ENCODE measurements at places on chromosomes 7 and 10. TPM values are rescaled to one million over a fixed set of nuclear protein-coding genes. Genes with fewer than 3 reads are reported as not detected.
A peak's percentile ranks its signal among the peaks of the same experiment; 100 is the strongest.

PTPN20 gene
- not detected for total RNA-seq

UFSP1 gene
- 0.28 TPM for total RNA-seq

PPP1R9A gene
- not detected for total RNA-seq

OLAH gene
- under 0.01 TPM for total RNA-seq

OR9A2 gene
- total RNA-seq = not detected

NEUROG3 gene
- total RNA-seq = not detected

FGFBP3 gene
- total RNA-seq = under 0.01 TPM

UTF1 gene
- total RNA-seq = not detected

DNA sequence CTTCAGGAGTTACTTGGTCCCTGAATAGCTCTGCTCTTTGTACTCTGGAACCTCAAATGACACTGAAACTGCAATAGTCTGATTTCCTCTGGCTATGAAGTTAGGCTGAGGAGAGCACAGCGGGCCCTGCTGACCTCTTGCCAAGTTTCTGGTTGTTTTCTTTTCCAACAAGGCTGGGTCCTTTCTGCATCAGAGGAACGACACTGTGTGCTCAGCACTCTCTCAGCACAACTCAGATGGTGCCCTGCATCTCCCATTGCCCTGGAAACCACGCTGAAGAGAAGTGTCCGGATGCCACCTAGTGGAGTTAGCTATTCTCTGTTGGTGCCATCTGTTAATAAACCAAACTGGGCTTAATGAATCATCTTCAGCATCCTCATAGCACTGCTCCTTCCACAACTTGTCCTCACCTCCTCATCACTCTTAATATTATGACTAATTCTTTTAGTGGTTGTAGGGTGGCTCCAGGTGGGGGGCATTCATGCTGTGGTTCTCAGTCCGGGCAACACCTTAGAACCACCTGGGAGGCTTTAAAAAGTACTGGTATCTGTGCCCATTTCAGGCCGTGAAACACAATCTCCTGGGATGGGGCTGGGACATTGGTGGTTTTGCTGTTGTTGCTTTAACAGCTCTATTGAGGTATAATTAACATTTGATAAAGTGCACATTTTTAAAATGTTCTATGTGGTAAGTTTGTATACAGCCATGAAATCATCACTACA is 8.2 kb upstream of the EFCAB10 start:
- peak; percentile 81 for DNase-seq

- peak; percentile 71 for DNase-seq
Observed at GRCh38 chr7:127678947-127679346, 27.0 kb downstream of the SND1 start.

- no peak for DNase-seq
Observed at GRCh38 chr10:97406064-97406463, 4.9 kb upstream of the RRP12 start.

DNA sequence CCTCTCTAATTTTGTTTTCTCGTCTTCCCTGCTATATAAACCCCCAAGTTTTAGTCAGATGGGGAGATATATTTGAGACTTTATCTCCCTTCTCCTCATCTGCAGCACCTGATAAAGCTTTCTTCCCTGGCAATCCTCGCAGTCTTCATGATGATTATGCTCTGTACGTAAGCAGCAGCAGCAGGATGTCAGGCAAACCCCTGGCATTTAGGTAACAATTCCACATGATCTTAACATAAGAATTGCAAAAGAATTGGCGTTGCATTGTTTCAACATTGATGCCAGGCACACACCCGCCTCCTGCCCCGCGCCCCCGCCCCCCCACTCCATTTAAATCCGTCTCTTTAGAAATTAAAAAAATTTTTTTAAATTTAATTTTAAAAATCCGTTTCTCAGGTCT is 6.1 kb downstream of the PKD1L1 start:
- no peak for DNase-seq

GRCh38 chr10:119289227-119289920 is 82.0 kb downstream of the GRK5 start:
- no peak for DNase-seq

- DNase-seq = no peak
Observed at GRCh38 chr7:17725821-17726220, 214.5 kb downstream of the SNX13 start.

DNA sequence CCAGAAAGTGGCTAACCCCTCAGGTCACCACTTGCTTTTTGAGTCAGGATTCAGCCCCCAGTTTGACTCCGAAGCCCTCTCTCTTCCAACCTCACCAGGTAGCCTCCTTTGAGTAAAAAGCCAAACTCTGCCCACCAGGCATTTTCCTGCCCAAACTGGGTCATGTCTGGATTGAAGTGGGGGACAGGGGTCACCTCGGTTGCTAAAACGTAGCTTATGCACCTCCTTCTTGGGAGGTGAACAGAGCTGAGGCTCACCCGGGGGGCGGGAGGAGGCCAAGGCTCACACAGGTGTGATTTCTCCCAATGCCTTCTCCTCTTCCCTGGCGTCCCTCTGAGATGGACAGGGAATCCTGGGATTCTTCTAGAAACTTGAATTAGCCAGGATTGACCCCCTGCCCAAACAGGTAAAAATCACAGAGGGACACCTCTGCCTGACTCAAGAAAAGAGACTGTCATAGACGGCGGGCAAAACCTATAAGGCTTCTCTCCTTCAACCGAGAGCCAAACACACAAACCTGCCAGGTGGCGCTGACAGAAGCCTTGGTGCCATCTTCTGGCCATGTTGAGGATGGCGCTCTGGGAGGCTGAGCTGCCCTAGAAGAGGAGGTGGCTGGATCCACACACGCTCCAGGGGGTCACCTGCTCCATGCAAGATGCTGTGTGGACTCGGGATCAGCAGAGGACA is 51.6 kb downstream of the PRLHR start:
- peak; percentile 5 for DNase-seq

DNA sequence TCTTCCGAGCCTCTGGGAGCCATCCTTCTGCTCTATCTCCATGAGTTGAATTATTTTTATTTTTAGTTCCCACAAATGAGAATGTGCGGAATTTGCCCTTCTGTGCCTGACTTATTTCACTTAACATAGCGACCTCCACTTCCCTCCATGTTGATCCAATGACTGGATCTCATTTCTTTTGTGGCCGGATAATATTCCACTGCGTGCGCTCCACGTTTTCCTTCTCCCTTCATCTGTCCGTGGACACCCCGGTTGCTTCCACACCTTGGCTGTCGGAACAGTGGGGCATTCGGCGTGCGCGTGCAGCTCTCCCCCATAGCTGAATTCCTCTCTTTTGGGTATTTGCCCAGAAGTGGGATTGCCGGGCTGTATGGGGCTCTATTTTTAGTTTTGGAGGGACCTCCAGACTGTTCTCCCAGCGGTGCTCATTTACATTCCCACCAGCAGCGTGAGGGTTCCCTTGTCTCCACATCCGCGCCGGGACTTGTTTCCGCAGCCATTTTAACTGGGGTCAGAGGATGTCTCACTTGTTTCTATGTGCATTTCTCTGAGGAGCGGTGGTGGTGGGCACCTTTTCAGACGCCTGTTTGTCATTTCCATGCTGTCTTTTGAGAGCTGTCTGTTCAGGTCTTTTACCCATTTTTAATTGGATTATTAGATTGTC is 51.0 kb upstream of the SUN1 start:
- DNase-seq = no peak

DNA sequence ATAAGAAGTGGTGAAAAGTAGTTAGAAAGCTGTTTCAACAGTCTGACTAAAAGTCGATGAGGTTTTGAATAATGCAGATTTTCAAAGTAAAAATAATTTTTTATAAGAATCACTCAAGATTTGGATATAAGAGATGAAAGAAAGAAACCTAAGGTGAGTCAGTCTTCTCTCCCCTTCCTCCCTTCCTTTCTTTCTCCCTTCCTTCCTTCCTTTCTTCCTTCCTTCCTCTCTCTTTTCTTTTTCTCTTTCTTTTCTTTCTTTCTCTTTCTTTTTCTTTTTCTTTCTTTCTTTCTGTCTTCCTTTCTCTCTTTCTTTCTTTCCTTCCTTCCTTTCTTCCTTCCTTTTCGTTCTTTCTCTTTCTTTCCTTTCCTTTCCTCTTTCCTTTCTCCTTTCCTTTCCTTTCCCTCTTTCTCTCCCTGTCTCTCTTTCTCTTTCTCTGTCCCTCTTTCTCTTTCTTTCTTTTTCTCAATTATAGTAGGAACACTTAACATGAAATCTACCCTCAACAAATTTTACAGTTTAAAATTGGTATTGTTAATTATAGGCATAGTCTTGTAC is 308.6 kb downstream of the ARL4A start:
- DNase-seq = no peak

GRCh38 chr10:106618646-106619045 is 545.9 kb downstream of the SORCS1 start:
- DNase-seq = no peak

DNA sequence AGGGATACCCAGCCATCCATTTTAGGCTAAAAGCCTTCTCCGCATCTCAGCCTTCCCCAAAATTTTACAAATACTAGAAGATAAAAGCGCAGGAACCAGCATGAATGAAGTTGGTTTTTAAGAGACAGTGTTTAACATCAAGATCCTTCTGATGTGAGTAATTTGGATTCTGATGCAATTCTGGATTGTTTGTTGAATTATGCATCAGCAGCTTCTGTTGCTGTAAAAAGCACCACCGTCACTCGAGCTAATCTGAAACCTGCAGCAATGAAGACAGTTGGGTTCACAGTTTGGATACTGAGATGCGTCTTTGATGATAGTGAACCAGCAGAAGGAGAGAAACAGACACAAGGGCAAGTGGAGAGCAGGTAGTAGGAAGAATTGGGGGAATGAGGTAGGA is 179.2 kb downstream of the PLXNA4 start:
- DNase-seq = no peak

DNA sequence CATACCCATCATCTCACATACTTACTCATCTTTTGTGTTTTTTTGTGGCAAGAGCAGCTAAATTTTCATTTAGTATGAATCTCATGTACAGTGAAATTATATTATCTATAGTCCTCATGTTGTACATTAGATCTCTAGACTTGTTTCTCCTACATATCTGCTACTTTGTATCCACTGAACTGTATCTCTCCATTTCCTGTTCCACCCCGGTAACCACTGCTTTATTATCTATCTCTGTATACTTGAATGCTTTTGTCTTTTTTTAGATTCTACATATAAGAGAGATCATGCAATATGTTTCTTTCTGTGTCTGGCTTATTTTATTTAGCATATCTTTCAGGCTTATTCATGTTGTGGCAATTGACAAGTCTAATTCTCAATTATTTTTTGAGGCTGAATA is 125.1 kb downstream of the ANKRD7 start:
- no peak for DNase-seq

DNA sequence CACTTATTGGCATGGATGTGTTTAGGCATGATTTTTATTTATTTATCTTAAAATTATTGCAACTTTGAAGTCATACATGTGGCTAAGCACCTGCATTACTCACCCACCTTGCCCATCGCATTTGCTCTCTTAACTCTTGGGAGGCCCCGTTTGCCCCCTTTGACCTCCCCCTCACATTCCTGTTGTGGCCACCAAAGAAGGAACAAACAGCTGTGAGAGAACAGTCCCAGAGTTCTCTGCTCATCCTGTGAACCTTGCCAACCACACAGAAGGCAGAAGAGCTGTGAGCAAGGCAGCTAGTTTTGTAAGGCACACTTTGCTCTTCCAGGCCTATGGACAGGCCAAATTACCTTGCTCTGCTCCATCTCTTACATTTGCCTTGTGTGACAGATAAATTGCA is 23.6 kb upstream of the FGL2 start:
- no peak for DNase-seq

DNA sequence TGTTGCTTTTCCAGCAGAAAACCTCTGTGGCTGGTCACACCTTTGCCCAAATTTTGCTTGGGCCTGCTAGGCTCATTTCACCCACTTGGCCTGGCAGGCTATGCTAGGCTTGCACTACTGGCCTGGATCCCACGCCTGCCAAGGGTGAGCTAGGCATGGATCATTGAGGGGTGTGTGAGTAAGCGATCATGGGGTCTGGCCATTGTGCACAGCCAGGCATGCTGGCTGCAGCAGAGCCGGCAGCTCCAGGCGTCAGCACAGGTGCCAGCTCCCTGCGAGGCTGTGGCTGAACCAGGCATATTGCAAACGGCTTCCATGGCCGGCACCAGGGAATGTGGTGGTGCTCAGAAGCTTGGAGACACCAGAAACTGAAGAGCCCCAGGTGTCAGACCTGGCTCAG is 19.2 kb downstream of the CFAP70 start:
- no peak for DNase-seq

DNA sequence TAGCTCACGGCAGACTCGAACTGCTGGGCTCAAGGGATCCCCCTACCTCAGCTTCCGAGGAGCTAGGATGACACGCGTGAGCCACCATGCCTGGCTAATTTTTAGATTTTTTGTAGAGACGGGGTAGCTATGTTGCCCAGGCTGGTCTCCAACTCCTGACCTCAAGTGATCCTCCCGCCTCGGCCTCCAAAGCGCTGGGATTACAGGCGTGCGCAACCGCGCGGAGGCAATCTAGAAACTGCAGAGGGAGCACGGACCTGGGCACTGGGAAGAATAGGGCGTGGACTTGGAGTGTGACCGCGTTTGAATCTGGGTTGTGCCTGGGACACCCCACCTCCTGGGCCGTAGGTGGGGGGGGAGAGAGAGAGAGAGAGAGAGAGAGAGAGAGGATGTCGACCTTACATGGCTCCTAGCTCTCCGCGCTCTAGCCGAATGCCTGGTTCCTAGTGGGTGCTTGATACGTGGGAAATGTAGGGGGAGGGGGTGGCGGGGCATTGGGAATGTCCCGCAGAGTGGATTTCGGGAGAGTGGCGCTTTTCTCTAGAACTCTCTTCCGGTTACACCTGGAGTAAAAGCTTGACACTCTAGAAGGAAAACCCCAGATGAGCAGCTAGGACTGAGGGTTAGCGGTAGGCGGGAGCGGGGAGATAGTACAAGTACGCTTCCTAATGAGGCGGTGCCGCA is 1.2 kb upstream of the MAP3K8 start:
- no peak for DNase-seq

DNA sequence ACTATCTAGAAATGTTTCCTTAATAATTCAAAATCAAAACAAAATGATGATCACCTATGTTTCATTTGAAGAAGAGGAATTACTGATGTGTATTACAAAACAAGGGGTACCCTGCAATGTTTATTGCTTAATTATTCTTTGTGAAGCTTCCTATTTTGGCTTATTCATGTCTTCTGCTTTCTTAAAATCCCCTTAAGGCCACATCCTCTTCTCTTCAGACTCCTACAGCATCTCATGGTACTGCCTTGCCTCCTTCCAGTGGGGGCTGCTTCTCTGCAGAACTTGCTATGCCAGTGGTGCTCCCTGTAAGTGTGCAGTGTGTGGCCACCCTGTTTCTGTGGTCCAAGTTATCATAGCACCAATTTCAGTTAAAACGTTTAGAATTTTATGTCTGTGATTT is 35.0 kb downstream of the CCDC146 start:
- DNase-seq = no peak

- no peak for DNase-seq
Observed at GRCh38 chr10:108250936-108251620, 1086.6 kb upstream of the SORCS1 start.

DNA sequence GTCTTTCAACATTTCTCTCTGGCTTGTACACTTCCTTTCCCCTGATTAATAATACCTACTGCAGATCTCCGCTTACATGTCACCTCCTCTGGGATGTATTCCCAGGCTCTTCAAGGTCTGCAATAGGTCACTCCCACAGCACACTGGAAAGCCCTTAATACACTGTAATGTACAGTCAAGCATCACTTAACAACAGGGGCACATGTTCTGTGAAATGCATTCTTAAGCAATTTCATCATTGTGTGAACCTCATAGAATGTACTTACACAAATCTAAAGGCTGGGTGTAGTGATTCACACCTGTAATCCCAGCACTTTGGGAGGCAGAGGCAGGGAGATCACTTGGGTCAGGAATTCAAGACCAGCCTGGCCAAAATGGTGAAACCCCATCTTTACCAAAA is 1.9 kb downstream of the COX15 start:
- peak; percentile 70 for DNase-seq
